ENCODE measurements at places on chromosomes 7 and 10. TPM values are rescaled to one million over a fixed set of nuclear protein-coding genes. Genes with fewer than 3 reads are reported as not detected.

The FAM25A gene
- not detected for total RNA-seq

GRCh38 chr10:99328579-99329303, 415 bp upstream of the CNNM1 start:
- DNase-seq, result no peak

GRCh38 chr10:55174419-55174818, 373.4 kb upstream of the PCDH15 start:
- no peak for DNase-seq

GRCh38 chr10:91604553-91605534, 28.0 kb downstream of the PPP1R3C start:
- DNase-seq, result no peak

- DNase-seq, result no peak
Observed at GRCh38 chr7:138204285-138204981, 128.2 kb downstream of the AKR1D1 start.

- DNase-seq, result no peak
Observed at GRCh38 chr7:101410743-101411507, 48.2 kb downstream of the COL26A1 start.

GRCh38 chr10:130812381-130813148, 499.0 kb downstream of the TCERG1L start:
- no peak for DNase-seq

The NYAP1 gene
- total RNA-seq, result 0.32 TPM

DNA sequence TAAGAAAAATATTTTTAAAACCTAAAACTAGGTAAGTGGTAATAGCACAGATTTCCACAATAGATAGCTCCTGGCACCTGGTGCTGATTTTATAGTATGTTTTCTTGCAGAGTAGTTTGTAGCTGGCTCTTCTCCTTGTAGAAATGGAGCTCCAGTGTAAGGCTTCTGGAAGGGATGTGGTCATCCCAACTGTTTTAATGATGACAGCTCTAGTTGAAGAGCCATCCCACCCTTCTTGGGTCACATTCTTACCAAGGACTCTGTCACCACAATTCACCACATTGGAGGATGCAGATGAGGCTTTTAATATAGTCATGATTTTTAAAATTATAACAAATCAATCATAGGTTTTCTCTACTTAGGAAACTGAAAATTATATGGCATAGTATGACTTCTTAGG, 31.0 kb downstream of the TES start:
- DNase-seq, result no peak

The OR2A7 gene
- 0.34 TPM for total RNA-seq

DNA sequence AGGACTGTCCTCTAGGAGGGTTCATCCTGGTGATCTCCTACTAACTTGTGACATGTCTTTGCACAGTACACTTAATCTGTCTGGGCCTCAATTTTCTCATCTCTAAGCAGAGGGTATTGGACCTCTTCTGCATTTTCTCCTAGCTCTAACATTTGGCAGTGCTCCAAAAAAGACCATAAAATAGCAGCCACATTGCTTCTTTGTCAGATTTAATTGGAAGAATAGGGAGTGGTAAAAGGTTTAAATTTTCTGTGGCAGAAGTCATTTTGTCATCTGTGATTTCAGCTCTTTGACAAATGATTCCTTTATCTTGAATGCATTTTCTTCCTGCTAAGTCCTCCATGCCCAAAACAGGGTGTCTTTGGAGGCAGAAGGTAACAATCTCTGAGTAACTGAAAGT, 289.9 kb upstream of the LRGUK start:
- DNase-seq, result no peak
